Stimulated activated CD4-positive, alpha-beta T cell treated with anti-CD3 and anti-CD28 coated beads, Interleukin-4, amount 100 ng/mL, for 24 hours (primary cell): ENCODE measurements at places on chromosomes 7 and 10.

GRCh38 chr7:21771266-21771665, 174.4 kb downstream of the CDCA7L start:
- DNase-seq = no peak

DNA sequence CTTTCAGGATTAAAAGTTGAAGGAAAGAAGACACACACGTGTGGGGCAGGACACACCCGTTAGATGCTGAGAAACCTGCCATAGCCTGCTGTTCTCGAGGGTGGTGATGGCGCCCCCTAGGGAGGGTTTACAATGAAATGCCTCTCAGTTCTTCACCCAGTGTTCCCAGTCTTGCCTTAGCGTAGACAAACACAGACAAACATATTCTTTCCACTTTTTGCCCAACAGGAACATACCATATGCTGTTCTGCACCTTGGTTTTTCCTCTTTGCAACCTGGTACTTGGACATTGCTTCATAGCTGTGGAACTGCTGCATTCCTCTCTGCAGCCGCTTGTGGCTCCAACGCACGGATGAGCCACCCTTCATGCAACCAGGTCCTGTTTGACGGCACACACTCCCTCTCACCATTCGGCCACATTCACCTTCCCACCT, 23.3 kb upstream of the HSPA12A start:
- DNase-seq = peak; percentile 33

- no peak for DNase-seq
These were observed 717 bp downstream of the SP4 start for GRCh38 chr7:21428659-21428941.

- DNase-seq = no peak
These were observed 1102.4 kb downstream of the SORCS3 start for GRCh38 chr10:105743343-105744056.

GRCh38 chr10:103590744-103591291, 97.3 kb downstream of the NEURL1 start:
- no peak for DNase-seq

- no peak for DNase-seq
These were observed 798 bp upstream of the MACROH2A2 start for GRCh38 chr10:70051848-70052247.

DNA sequence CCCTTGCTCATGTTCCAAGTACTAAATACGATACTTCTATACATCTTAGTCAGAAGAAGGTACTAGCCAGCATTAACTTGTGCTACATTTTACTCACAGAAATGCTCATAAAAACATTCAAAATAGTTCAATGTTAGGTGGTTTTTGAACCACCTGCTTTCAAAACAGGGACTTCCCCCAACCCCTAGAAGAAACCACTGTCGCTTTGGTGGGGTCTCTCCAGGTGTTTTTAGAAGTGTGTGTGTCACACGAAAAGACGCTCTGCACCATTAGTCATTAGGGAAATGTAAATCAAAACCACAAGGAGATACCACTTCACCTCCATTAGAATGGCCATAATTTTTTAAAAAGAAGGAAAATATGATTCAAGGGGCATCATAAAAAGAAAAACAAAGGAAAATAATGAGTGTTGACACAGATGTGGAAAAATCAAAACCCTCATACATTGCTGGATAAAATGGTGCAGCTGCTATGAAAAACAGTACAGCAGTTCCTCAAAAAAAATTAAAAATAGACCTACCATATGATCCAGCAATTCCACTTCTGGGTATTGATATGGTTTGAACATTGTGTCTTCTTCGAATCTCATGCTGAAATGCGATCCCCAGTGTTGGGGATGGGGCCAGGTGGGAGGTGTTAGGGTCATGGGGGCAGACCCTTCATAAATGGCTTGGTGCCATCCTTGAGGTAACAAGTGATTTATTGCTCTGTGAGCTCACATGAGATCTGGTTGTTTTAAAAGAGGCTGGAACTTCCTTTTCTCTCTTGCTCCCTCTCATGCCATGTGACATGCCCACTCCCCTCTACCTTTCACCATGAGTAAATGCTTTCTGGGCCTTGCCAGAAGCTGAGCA, 74.2 kb downstream of the MALSU1 start:
- peak; percentile 78 for DNase-seq

GRCh38 chr7:149145031-149145845, 2.0 kb upstream of the ZNF398 start:
- no peak for DNase-seq

- DNase-seq = no peak
These were observed 103.9 kb downstream of the PLCE1 start for GRCh38 chr10:94097656-94098055.

- no peak for DNase-seq
These were observed 114.1 kb downstream of the VIPR2 start for GRCh38 chr7:159030490-159031134.

DNA sequence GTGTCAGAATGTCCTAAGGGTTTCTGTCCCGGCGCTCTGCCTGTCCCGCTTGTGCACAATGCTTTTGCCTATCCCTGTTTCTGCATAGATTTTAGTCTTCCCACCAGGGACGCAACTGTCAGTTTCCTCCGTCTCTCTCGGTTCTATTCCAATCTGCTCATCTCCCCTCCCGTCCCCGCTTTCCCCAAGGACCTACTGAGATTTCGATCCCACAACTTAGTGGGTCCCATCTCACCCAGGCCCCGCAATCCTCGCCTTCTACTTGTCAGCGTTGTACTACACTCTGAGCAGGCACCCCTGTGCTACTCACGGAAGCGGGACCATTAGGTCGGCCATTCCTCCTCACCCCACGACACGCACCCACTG, 519 bp upstream of the ZNF655 start:
- no peak for DNase-seq

DNA sequence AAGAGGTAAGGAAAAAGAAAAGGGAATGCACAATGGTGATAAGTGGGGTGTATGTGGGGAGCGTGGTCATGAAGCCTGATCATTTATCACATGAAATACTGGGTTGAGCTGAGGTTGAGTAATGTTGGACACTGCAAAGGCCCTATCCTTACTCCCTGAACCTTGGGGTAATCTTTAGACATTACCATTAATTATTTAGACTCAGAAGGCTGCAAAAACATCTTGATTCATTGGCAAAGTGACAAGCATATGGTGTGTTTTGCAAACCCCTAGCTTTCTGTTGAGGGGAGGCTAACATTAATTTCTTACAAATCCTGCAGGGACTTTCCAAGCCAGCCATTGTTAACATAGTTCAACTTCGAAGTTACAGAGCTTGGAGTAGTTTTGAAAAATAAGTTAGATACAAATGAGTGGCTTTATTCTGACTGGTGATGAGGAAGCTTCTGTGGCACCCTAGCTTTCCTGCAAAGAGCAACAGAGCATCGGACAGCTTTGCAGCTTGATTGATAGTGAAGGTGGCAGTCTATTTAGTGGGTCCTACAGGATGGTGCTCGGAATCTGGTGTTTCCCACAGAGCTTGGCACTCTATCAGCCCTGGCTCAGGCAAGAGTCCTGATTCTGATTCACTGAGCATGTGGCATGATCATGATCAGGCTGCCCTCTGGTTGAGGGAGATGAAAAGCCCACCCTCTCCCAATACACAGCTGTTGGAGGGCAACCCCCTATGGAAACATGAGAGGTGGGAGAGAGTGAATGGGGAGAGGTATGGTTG, 153.7 kb upstream of the NPVF start:
- no peak for DNase-seq

GRCh38 chr10:7146189-7146588, 264.6 kb downstream of the SFMBT2 start:
- DNase-seq = no peak

GRCh38 chr10:51386248-51386885, 312.1 kb downstream of the PRKG1 start:
- DNase-seq = no peak

GRCh38 chr10:22700489-22700888, 13.9 kb downstream of the PIP4K2A start:
- DNase-seq = no peak

GRCh38 chr10:71112138-71112785, 100.1 kb upstream of the UNC5B start:
- DNase-seq = no peak

GRCh38 chr7:22879709-22880306, 57.2 kb upstream of the TOMM7 start:
- no peak for DNase-seq

GRCh38 chr10:74823791-74824183, 2.6 kb upstream of the KAT6B start:
- DNase-seq = no peak

- peak; percentile 12 for DNase-seq
These were observed 934 bp downstream of the PRTFDC1 start for GRCh38 chr10:24951201-24952142.

DNA sequence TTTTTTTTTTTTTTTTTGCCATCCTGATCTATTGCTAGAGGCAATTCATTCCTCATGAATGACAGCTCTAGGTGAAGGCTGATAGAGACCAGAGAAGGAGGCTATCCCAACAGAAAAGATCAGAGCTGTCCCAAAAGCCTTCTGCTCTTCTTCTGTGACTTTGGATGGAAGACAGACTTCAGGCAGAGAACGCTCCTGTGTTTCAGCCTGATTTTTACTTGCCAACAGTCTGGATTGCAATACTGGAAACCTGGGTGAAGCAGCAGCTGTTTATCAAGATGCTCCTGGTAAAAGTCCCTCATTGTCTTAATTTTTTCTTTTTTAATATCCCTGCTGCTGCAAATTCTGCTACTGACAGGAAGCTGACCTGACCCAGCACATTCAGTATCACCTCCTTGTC, 219.5 kb downstream of the CCDC3 start:
- DNase-seq = no peak

GRCh38 chr7:74587435-74588126, 69.9 kb upstream of the GTF2I start:
- no peak for DNase-seq

DNA sequence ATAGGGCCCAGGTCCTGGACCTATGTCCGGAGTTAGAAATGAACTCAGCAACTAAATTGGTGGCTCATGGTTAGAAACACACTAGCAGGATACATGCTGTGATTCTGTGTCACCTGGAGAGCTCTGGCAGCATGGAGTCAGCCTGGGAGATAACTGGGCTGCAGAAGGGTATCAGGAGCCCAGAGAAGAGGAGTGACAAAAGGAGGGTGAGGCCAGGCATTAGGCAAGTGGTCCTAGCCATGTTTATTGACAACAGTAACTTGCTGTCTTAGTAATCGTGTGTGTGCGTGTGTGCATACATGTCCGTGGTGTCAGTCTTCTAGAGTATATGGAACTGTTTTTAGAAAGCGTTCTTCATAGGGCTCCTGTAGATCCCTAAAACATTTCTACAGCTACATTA, 157.5 kb upstream of the PHYHIPL start:
- no peak for DNase-seq

GRCh38 chr7:20219446-20220292, 2.5 kb upstream of the MACC1 start:
- DNase-seq = no peak

DNA sequence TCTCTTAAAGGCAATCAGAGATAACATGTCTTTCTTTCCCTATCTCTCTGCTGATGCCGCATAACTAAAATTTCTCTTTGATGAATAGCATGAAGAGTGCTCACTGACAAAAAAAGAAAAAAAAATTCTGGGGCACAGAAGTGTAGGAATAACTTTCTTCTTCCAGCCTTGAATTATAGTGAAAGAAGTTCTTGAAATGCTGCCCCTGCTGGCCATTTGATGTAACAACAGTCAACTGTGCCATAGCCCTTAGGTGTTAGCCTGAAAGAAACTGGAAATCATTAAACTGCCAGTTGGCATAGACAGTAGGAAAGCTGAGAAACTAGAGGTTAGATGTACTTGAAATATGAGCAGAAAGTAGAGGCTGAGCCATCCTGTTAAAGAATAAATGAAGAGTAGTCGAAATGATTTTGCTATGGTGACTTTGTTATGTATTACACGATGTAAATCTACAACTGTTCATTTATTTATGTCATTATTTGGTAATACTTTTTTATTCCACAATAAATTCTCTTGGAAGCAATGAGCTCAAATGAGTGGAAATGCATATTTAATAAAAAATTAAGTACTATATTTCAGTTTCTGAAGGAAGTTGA, 48.3 kb upstream of the FAM171A1 start:
- DNase-seq = peak; percentile 31

GRCh38 chr7:2567679-2568278, 9.0 kb downstream of the IQCE start:
- DNase-seq = no peak

- no peak for DNase-seq
These were observed 25.0 kb upstream of the WDR11 start for GRCh38 chr10:120825878-120826769.

DNA sequence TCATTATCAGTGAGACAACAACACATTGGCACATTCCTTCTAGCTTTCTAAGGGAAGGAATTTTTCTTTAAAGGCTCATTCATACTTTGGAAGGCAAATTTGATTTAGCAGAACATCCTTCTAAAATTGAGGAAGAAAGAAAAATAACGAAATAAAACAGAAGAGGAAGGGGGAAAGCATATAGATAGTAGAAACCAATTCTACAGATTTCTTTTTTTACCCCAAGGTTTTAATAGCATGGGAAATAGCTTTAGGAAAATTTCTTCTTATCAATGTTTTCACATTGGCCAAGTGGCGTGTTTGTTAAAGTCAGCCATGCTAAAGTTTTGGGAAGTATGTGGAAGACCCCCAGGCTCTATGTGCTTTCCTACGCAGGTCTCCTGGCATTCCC, 35.7 kb downstream of the MACROH2A2 start:
- no peak for DNase-seq

DNA sequence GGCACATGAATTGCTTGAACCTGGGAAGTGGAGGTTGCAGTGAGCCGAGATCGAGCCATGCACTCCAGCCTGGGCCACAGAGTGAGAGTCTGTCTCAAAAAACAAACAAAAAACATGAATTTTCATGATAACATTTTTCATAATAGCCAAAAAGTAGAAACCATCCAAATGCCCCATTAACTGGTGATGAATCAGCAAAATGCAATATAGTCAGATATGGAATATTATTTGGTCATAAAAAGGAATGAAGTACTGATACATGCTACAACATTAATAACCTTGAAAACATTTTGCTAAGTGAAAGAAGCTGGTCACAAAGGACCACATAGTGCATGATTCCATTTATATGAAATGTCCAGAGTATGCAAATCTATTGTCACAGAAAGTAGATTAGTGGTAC, 24.5 kb upstream of the VCL start:
- DNase-seq = no peak

DNA sequence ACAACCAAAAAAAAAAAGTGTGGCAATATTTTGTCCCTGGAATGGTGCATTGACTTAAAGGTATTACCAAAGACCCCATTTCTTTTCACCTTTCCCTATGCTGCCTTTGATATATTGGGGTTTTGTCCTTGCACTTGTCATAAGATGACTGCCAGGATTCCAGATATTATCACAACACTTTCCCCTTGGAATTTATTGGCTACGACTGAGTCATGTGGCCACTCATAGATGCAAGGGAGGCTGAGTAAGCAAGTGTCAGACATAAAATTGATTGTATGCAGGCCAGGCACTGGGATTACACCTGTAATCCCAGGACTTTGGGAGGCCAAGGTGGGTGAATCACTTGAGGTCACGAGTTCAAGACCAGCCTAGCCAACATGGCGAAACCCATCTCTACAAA, 83.6 kb downstream of the PPP1R3C start:
- no peak for DNase-seq

- no peak for DNase-seq
These were observed 714.1 kb downstream of the AUTS2 start for GRCh38 chr7:70312336-70312735.

GRCh38 chr10:129099486-129099885, 367.6 kb upstream of the MGMT start:
- no peak for DNase-seq
